ENCODE measurements at places on chromosomes 7 and 10.

DNA sequence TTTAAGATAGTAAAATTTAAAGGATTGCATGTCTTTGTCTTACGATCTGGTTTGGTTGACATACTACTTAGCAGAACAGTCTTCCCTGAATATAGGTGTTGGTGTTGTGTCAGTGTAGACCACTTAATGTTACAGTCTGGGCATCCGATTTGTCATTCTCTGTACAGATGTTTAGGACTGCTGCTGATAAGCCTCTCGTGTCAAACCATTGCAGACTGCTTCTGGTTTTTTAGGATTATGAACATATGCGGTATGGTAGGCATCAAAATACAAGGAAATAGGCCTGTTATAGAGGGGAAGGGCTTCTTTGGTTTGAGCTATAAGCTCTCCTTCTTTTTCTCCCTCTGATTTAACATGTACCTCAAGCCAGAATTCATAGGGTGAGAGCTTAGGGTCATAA is 7.4 kb downstream of the CYP3A43 start:
- no peak for DNase-seq

- DNase-seq = no peak
These were observed 28.9 kb upstream of the LMTK2 start for GRCh38 chr7:98077762-98078161.

DNA sequence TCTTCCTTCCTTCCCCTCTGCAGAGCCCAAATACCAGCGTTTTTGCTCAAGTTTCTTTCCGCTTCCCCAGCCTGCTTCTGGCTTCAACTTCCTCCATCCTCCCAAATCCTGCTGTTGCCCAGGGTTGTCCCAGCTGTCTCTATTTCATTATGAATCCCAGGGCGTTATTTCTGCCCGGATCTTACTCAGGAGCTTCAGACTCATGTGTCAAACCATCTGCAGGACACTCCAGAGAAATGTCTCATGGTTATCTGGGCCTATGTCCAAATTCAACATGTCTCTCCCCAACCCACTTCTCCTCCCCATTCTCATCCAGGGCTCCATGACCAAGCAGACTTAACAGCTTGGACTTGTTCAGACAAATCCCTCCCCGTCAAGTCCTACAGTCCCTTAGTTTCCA is 15.6 kb downstream of the ARHGAP22 start:
- no peak for DNase-seq

DNA sequence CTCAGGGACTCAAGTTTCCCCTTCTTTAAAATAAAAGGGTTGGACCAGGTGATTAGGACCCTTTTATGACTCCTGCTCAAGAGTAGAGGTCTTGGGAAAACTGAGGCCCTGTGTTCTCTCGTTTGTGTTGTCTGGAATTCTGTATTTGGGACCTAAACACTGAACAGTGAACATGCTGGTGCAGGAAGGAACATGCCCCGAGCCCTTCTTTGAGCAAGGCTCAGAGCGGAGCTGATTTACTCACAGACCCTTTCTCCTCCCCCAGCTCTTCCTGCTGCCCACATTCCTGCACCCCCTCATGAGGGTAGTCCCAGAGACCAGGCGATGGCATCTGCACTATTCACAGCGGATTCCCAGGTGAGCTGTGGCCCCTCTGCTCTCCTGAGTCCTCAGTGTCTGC is 14.2 kb downstream of the ZKSCAN1 start:
- DNase-seq = no peak

DNA sequence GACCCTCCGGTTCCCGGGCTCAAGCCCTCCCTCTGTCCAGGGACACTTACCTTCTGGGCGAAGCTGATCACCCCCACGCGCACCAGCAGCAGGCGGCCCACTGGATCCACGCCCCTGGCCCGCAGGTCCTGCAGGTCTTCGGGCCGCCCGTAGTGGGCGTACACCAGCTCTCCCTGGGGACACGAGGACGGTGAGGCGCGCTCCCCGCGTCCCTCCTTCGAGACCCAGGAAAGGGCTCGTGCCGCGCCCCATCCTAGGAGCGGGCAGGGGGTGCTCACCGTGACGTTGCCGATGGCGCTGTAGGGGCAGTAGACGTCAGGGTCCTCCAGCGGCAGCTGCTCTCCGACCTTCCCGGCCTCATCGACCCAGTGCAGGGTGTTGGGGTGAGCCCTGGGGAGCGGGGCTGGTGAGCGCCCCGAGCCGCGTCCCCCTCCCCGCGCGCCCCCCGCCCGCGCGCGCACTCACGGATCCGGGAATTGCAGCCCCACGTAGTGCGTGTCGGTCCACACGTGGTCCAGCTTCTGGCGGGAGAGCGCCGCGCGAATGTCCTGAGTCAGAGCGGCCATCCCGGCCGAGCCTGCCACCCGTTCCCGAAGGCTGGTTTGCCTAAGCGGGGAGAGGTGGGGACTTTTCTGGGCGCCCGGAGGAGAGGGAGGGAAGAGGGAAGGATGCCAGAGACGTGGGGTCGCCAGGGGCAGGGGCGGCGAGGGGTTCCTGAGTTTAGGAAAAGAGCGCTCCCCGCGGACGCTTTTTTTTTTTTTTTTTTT is 8.2 kb downstream of the TFR2 start:
- peak; percentile 46 for DNase-seq
